ENCODE measurements at places on chromosomes 1 and 21.

- DNase-seq: no peak
Measured at GRCh38 chr1:203512848-203513584, 19.1 kb downstream of the OPTC start.

DNA sequence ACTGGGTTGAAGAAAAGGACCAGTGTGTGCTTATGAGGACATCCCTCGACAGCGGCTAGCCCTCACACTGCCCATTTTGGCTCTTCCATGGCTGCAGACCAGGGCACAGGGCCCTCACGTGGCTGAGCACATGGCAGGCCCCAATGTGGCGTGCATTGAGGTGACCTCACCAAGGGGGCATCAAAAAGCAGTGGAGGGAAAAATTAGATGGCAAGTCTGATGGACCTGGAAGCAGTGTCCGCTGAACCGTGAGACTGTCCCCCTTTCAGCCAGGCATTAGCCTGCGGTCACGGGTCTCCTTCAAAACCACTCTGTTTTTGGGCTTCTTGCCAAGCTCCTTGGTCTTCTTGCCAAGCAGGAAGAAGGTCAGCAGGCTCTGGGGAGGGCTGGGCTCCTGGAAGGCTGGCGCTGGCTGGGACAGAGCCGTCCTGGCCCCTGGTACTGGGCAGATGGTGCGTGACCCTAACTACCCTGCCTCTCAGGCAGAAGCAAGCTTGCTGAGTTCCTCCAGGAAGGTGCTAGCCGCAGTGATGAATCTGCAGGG, 30.8 kb downstream of the TRIM67 start:
- no peak for DNase-seq

DNA sequence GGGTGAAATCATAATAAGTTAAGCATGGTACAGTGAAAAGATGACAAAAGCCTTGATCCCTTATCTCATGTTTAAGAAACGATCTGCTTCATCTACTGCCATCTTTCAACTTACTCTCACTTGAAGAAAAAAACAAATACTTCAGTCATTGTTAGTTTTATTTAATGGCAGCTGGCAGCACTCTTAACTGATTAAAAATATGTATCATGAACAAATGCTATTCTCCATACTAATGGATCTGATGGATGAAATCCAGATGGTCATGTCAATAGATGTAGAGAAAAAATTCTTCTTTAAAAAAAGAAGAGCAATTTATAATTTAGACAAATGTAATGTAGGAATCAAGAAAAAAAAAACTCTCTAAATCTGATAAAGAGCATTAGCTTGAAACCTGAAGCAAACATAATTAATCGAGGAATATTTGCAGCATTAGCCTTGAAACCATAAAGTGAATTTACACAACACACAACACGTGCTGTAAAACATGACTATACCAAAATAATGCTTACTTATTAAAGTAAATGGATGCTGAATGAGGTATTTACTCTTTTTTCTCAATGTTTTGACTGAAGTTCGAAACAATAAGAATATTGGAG, 579.0 kb upstream of the ADAMTS5 start:
- DNase-seq: no peak

GRCh38 chr1:209613400-209614150, 30.1 kb downstream of the CAMK1G start:
- no peak for DNase-seq

- DNase-seq: no peak
Measured at GRCh38 chr1:64242895-64243756, 39.7 kb downstream of the UBE2U start.

- DNase-seq: no peak
Measured at GRCh38 chr1:162310337-162310736, 66.3 kb downstream of the SPATA46 start.

GRCh38 chr1:219128957-219129356, 44.7 kb upstream of the LYPLAL1 start:
- no peak for DNase-seq

- DNase-seq: no peak
Measured at GRCh38 chr1:24440436-24440835, 24.8 kb downstream of the NIPAL3 start.
